ENCODE measurements at places on chromosomes 2 and 18.

DNA sequence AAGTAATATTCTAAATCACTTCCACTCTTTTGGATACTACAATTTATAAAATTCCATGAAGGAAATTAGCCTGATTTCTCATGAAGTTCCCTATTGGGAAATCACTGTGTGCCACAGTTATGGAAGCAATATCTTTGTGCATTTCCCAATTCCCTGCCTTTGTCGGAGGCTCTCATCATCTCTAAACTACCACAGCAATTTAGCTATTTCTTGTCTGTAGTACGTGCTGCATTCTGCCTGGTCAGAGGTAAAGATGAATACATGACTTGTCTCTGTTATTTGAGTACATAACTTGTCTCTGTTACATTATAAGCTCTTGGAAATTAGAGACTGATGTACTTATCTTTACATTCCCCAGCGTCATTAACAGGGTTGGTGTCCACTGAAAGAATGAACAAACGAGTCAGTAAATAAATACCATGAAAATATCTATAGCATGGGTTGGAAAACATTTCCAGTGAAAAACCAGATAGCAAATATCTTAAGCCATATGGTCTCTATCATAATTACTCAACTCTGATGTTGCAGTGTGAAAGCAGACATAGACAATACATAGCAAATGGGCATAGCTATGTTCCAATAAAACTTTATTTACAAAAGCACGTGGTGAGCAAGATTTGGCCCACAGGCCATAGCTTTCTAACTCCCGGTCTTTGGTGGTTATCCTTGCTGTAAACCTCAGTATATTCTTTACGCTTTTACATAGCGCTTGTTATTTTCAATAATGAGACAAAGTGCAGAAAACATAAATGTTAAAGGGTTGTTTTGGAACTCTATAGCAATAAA, 78.8 kb downstream of the BCL2 start:
- no peak for DNase-seq

GRCh38 chr18:68283834-68284233, 431.1 kb downstream of the TMX3 start:
- no peak for DNase-seq

DNA sequence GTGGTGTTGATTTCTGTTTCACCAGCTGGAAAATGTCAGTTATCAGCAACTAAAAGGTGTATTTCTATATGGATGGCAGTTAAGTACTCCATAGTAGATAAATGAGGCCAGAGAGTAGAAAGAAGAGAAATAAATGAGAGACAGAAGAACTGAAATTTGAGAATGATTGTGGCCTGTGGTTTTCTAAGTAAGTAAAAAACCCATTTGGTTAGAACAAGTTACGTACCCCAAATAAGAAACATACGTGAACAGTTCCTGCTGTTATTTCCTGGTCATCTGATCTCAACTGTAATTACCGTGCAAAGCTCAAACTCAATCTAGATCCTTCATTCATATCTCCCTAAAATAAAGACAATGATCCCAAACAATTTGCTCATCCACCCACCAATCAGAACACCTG, 181.3 kb downstream of the PID1 start:
- no peak for DNase-seq

DNA sequence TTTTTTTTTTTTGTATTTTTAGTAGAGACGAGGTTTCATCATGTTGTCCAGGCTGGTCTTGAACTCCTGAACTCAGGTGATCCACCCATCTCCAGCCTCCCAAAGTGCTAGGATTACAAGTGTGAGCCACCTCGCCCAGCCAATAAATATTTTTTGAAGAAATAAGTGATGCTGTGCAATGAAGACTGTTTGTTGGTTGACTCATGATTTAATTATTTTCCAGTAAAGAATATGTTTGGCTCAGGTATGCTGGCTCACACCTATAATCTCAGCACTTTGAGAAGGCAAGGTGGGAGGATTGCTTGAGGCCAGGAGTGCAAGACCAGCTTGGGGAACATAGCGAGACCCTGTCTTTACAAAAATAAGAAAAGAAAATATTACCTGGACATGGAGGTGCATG, 41.8 kb upstream of the LPIN2 start:
- no peak for DNase-seq

- no peak for DNase-seq
Observed at GRCh38 chr2:148258124-148258523, 237.2 kb downstream of the MBD5 start.

DNA sequence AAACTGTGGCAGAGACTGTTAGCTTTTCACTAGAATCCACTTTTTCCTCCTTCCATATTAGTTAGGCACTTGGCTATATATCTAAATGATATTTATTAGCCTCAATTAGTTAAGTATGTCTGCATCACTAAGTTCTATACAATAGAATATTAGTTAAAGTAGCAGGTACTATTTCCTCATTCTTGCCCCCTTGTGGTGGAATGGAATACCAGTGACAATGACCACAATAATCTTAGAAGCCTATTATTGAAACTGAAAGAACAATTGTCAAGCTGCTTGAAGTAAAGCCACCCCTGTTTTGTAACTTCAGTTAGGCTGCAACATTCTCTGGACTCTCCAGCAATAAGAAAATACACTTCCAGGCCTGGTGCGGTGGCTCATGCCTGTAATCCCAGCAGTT, 476.3 kb upstream of the VWC2L start:
- no peak for DNase-seq

GRCh38 chr2:195543902-195544894, 112.8 kb upstream of the SLC39A10 start:
- peak; percentile 39 for DNase-seq

GRCh38 chr2:171553858-171554257, 31.6 kb downstream of the CYBRD1 start:
- DNase-seq: no peak

DNA sequence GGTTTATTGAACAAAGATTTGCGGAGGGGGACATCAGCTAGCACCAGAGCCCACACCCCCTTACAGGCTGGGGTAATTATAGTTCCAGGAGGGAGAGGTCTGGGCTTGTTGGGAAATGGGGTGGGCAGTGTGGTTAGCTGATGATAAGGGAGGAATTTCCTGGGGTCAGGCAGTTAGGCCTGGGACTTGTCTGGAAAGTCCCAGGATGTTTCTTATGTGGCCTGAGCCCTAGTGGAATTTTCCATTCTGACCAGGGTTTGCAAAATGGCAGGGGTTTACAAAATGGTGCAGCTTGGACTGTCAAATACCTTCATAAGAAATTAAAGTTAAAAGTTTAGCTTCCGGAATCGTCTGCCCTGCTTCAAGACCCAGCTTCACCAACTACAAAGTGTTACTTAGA, 199.1 kb downstream of the FBXO15 start:
- no peak for DNase-seq

GRCh38 chr2:159399716-159400415, 113.4 kb upstream of the WDSUB1 start:
- DNase-seq: no peak

DNA sequence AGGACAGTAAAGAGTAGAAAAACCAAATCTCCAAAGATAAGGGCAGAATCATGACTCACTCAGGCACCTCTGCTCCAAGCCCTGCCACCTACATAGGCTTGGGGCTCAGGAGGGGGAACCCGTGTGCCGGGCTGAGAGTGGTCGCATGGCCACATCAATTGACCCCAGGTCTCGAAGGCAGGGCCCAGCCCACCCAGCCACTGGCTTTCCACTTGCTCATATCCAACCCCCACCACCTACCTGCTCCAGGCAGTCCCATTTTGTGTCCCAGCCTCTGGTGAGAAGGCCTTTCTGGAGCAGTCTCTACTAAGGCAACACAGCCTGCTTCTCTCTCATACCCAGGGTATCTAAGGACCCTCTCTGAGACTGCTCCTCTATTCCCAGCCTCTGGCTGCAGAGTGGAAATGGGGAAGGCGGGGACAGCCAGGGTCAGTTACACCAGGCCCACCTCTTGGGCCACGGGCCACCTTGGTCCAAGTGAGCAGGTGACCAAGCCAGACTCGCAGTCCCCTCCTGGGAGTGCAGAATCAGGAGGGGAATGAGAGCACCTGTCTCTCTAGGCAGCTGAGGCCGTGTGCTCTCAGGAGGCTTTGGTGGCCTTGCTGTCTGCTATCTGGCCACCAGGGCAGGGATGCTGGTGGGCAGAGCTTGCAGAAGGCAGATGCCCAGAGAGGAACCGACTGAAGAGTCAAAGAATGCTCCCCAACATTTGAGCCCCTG, 20.8 kb downstream of the TFCP2L1 start:
- no peak for DNase-seq

DNA sequence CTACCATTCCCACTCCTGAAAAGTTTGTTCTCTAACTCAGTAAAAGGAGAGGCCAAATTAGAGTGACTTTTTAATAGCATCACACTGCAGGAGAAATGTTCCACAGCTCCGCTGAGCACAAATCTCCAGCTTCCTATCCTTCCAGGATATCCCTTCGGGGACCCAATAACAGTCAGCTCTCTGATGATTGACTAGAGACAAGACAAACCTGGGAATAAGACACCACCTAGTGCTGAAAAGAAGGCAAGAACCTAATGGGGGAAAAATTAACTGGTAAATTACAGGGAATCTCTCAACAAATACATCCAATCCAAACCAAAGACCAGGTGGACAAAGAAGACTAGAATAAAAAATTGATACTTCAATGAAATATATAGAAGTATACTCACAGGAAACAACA, 977.1 kb upstream of the SOX11 start:
- no peak for DNase-seq

GRCh38 chr2:224136396-224136795, 97.3 kb upstream of the SERPINE2 start:
- DNase-seq: no peak

Data from skeletal muscle cell (primary cell).